ENCODE measurements at places on chromosomes 7 and 10. TPM values are rescaled to one million over a fixed set of nuclear protein-coding genes. Genes with fewer than 3 reads are reported as not detected.

- H3K4me1 ChIP-seq = peaks cover 32% of the 10 kb centered on the region
- H3K36me3 ChIP-seq = no peaks in the 10 kb centered on the region
- H3K27ac ChIP-seq = peak overlapping the region; percentile 83
- peak; percentile 68 for DNase-seq
- no peaks in the 10 kb centered on the region for H3K27me3 ChIP-seq
These were observed 519 bp downstream of the ITGB8 start for GRCh38 chr7:20330928-20331909.

- H3K36me3 ChIP-seq = peaks cover 48% of the 10 kb centered on the region
- DNase-seq = no peak
- no peak overlapping the region for H3K27ac ChIP-seq
- H3K27me3 ChIP-seq = no peaks in the 10 kb centered on the region
- peaks cover 43% of the 10 kb centered on the region for H3K4me1 ChIP-seq
These were observed 22.7 kb downstream of the RBM28 start for GRCh38 chr7:128321044-128321422.

GRCh38 chr7:69438584-69439412 is 159.5 kb upstream of the AUTS2 start:
- no peak for DNase-seq
- no peaks in the 10 kb centered on the region for H3K4me1 ChIP-seq
- H3K27ac ChIP-seq = no peak overlapping the region

GRCh38 chr10:62811159-62811875 is 4.8 kb downstream of the EGR2 start:
- no peak for DNase-seq
- no peak overlapping the region for H3K4me3 ChIP-seq
- no peaks in the 10 kb centered on the region for H3K36me3 ChIP-seq
- peaks cover 25% of the 10 kb centered on the region for H3K4me1 ChIP-seq
- 0 out of 2 replicates have a peak, but pooled peaks cover 4% of the 10 kb centered on the region for H3K27me3 ChIP-seq

- H3K27me3 ChIP-seq = no peaks in the 10 kb centered on the region
- no peak overlapping the region for H3K4me3 ChIP-seq
These were observed 168.3 kb downstream of the VTI1A start for GRCh38 chr10:112615269-112615668.

GRCh38 chr7:102188746-102189145 is 97.9 kb upstream of the SH2B2 start:
- no peak overlapping the region for H3K4me3 ChIP-seq
- DNase-seq = no peak
- no peaks in the 10 kb centered on the region for H3K27me3 ChIP-seq
- no peaks in the 10 kb centered on the region for H3K4me1 ChIP-seq
- no peak overlapping the region for H3K27ac ChIP-seq

GRCh38 chr7:33091111-33091531 is 18.1 kb downstream of the RP9 start:
- no peaks in the 10 kb centered on the region for H3K4me1 ChIP-seq
- H3K4me3 ChIP-seq = no peak overlapping the region
- DNase-seq = peak; percentile 7
- peaks cover 15% of the 10 kb centered on the region for H3K36me3 ChIP-seq
- no peaks in the 10 kb centered on the region for H3K27me3 ChIP-seq

DNA sequence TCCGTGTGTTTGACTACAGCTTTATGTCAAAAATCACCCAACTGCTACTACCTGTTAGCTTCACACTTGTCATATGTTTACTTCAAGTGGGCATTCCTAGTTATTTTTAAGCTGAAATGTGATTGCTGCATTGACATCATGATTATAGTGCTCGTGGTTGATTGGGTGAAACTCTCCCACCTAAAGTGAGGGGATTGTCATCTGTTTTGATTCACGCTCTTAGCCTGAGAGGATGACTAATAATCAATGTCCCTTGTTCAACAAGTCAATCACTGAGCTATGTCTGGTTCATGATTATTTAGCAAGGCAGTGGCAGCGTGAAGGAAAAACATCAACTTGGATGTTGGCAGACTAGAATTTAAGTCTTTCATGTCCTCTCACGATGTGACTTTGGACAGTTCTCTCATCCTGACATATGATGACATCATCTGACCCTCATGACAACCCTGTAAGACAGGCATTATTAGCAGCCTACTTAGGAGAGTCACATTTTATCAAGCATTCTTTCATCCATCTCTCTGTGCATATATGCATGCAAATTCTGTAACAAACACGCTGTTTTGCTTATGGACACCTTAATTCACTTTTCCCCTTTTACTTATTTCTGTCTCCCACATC is 352.6 kb upstream of the ZMIZ1 start:
- H3K27ac ChIP-seq = no peak overlapping the region
- no peak overlapping the region for H3K4me3 ChIP-seq
- H3K36me3 ChIP-seq = no peaks in the 10 kb centered on the region
- peaks cover 24% of the 10 kb centered on the region for H3K4me1 ChIP-seq
- H3K27me3 ChIP-seq = no peaks in the 10 kb centered on the region

DNA sequence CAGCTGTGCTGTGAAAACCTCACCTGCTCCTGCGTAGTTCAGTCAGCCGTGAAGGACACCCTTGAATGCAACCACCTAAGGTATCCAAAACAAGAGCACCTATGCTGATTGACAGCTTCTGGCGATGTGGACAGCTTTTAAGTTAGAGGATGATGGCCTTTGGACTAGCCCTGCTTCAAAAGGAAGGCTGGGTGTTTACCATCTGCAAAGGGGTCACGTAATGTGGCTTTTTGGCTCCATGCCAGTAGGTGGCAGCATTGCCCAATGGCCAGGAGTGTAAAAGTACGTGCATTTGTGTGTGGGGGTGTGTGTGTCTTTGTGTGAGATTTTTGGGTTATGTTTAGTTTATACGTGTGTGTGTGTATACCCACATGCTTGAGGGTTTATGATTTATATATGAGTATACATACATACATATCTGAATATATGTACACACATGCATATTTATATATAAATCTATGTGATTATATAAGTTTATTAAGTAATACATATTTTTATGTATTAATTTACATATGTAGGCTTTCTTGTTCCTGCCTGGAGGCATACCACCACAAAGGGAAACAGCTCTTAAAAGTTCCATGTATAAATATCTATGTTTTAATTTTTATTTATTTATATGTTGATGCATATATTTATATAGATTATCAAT is 236.3 kb upstream of the ANKRD30A start:
- peak; percentile 24 for DNase-seq
- no peaks in the 10 kb centered on the region for H3K36me3 ChIP-seq
- H3K4me1 ChIP-seq = no peaks in the 10 kb centered on the region
- H3K27me3 ChIP-seq = no peaks in the 10 kb centered on the region
- H3K4me3 ChIP-seq = no peak overlapping the region
- H3K27ac ChIP-seq = no peak overlapping the region

DNA sequence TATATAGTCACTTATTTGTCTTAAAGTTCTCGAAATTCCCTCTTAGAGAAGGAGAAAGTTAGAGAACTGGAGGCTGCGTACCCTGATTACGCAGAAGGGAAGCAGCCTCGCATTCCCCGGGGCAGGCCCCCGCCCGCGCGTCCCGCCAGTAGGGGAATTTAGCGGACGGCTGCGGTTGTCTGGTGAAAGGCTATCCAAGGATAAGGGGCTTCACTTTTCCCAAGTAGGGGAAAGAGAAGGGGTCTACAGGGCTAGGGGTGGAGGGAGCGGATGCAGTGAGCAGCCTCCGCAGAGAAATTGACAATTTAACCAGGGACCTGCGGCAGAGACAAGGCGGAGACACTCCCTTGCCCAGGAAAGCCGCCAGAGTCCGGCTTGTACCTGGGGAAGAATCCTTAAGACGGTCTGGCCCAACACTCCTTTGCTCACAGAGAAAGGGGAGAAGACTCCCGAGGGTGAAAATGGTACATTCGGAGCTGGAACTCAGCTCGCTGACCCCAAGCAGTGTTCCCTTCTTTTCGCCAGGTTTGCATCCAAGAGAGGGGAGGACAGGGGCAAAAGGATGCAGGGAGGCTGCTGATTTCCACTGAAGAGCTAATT is 994 bp upstream of the MAGI2 start:
- peak overlapping the region; percentile 83 for H3K4me3 ChIP-seq
- no peaks in the 10 kb centered on the region for H3K27me3 ChIP-seq
- peak overlapping the region; percentile 87 for H3K27ac ChIP-seq
- DNase-seq = peak; percentile 77
- peaks cover 33% of the 10 kb centered on the region for H3K4me1 ChIP-seq

- peaks cover 24% of the 10 kb centered on the region for H3K4me1 ChIP-seq
- DNase-seq = peak; percentile 61
- H3K36me3 ChIP-seq = no peaks in the 10 kb centered on the region
- H3K4me3 ChIP-seq = no peak overlapping the region
- H3K27me3 ChIP-seq = no peaks in the 10 kb centered on the region
These were observed 208.0 kb upstream of the FERD3L start for GRCh38 chr7:19353180-19353579.

- H3K4me1 ChIP-seq = peaks cover 5% of the 10 kb centered on the region
- no peaks in the 10 kb centered on the region for H3K36me3 ChIP-seq
- H3K27ac ChIP-seq = no peak overlapping the region
- no peaks in the 10 kb centered on the region for H3K27me3 ChIP-seq
These were observed 16.8 kb downstream of the OCM2 start for GRCh38 chr7:97973206-97973658.

DNA sequence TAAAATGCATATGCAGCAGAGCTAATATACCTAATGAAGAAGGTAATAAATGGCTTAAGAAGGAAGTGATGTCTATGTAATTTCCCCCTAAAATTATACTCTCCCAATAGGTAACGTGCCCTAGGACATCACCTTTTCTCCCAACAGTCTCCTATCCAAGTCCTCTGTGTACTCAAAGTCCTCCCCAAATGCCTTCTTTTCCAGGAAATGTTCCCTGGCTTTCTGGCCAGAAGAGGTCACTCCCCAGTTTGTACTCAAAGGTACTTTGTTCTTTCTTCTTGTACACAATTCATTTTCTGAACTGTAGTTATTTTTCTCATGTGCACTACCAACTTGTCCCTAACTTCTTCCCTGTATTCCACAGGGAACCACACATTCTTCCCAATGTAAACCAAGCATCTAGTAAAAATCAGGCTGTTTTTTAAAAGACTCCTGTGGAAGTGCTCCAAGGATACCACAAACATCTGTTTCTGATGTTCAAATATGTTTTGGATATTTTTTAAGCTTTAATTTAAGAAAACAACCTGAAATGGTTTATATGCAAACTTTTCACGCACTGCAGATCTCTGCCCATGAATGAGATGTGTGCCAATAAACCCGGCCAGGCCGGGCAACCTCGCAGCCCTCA is 262.3 kb upstream of the KLF14 start:
- peaks cover 3% of the 10 kb centered on the region for H3K36me3 ChIP-seq
- no peak for DNase-seq
- H3K27ac ChIP-seq = peak overlapping the region; percentile 53
- H3K4me3 ChIP-seq = 0 out of 2 replicates have a peak overlapping the region, but pooled peaks have one; percentile 10

- no peak overlapping the region for H3K4me3 ChIP-seq
- DNase-seq = peak; percentile 19
- H3K4me1 ChIP-seq = no peaks in the 10 kb centered on the region
- no peaks in the 10 kb centered on the region for H3K27me3 ChIP-seq
- H3K27ac ChIP-seq = no peak overlapping the region
These were observed 589.5 kb downstream of the ARL4A start for GRCh38 chr7:13276977-13277376.

GRCh38 chr10:18607503-18608378 is 43.6 kb downstream of the NSUN6 start:
- peak overlapping the region; percentile 48 for H3K27ac ChIP-seq
- no peaks in the 10 kb centered on the region for H3K36me3 ChIP-seq
- H3K4me1 ChIP-seq = peaks cover 24% of the 10 kb centered on the region
- peak; percentile 89 for DNase-seq
- H3K27me3 ChIP-seq = no peaks in the 10 kb centered on the region

- H3K4me1 ChIP-seq = no peaks in the 10 kb centered on the region
- no peak overlapping the region for H3K27ac ChIP-seq
- no peaks in the 10 kb centered on the region for H3K36me3 ChIP-seq
These were observed 309.9 kb downstream of the GRID1 start for GRCh38 chr10:86056672-86057071.

DNA sequence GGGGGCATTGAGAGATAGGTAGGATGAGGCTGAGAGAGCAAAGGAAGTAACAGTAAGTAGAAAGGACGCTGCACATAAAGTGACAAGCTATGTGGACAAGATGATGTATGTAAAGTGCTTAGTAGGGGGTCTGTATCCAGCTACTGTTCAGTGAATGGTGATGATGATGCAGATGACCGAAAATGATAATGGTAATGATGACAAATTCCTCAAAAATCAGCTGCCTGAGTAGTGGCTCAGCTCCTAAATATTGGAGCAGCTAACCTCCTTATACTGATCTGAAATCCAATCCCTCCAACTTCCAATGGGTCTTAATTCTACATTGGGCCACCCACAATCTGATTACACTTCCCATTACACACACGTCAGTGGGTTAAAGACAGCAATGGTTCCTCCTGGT is 27.1 kb upstream of the KCNMA1 start:
- DNase-seq = no peak
- H3K4me3 ChIP-seq = no peak overlapping the region
- no peak overlapping the region for H3K27ac ChIP-seq
- no peaks in the 10 kb centered on the region for H3K4me1 ChIP-seq
- H3K27me3 ChIP-seq = peaks cover 3% of the 10 kb centered on the region

- H3K36me3 ChIP-seq = no peaks in the 10 kb centered on the region
- no peak overlapping the region for H3K4me3 ChIP-seq
- DNase-seq = no peak
- H3K4me1 ChIP-seq = no peaks in the 10 kb centered on the region
- H3K27me3 ChIP-seq = no peaks in the 10 kb centered on the region
These were observed 273.9 kb upstream of the ADARB2 start for GRCh38 chr10:2011106-2011716.

DNA sequence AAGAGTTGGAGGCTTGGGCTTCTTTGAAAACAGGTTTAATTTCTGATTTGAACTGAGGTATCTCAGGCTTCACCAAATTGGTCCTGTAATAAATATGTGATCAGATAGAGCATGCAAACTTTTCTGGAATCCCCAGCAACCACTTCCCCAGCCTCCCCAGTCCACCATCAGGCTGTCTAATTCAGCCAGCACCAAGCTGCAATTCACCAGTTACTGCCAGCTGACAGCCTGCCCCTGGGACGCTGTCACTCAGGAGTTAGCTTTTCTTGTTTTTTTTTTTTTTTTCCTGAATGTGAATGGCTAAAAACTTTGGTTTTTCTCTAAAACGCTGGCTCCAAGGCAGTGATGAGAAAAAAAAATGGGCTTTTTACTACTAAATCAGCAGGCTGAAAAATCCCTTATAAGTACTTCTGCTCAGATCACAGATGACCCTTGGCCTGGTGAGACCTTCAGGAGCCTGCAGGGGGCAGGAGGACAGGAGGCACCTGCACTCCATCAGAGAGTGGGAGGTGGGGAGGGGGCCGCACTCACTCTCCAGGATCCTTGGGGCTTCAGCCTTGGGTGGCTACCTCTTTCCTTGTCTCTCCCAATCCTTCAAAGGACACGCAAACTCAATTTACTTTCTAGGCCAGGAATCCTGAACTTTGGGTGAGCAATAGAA is 349.4 kb downstream of the GATA3 start:
- H3K36me3 ChIP-seq = no peaks in the 10 kb centered on the region
- no peak overlapping the region for H3K4me3 ChIP-seq
- no peak for DNase-seq

GRCh38 chr7:135717693-135718092 is 10.3 kb downstream of the SLC13A4 start:
- H3K4me3 ChIP-seq = no peak overlapping the region
- no peaks in the 10 kb centered on the region for H3K36me3 ChIP-seq
- DNase-seq = no peak
- no peak overlapping the region for H3K27ac ChIP-seq
- no peaks in the 10 kb centered on the region for H3K27me3 ChIP-seq

FAM13C gene
- total RNA-seq = 0.54 TPM

CHAT gene
- total RNA-seq = not detected

PALD1 gene
- total RNA-seq = not detected

OR9A2 gene
- not detected for total RNA-seq

CCL24 gene
- total RNA-seq = not detected

CNPY1 gene
- not detected for total RNA-seq

CHN2 gene
- not detected for total RNA-seq

MALRD1 gene
- total RNA-seq = not detected

TRIM50 gene
- not detected for total RNA-seq
